ENCODE measurements at places on chromosomes 6 and 20.

DNA sequence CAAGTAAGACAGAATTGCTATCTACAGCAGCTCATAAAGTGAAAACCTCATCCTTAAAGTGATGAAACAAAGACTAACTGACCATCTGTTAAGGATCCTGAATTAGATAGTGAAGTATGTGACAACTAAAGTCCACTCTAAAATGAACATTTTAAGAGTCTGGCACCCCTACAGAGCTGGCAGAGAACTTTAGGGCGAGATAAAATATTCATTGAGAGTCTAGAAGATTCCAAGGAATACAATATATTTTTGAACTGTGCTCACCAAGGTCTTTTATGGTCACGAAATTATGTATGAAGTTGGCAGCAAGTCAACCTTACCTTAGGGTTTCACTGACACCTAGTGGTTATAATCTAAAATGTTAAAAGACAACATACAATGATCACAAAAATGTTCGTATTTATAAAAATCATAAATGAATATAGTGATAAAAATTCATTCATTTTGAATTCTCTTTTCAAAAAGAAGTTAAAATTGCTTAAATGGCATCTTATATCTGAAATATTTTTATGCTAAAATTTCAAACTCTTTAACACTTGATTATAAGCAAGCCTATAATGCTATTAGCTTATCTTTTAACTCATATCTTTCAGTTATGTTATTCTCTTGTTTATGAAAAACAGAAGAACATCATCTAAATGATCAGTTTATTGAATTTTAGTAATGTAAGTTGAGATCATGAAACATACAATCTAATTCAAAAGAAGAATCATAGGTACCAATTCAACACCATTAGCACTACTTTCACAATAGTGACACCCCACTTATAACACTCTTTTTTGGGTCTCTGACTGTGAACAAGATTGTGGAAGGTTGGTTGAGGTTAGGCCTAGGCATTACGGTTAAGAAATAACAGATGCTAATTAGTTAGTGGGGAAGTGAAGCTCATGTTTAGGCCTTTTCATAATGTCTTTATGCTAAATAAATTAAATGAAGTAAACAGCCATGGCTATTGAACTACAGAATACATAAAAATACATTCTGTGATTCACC is 27.5 kb downstream of the RSPH3 start:
- DNase-seq: peak; percentile 55

DNA sequence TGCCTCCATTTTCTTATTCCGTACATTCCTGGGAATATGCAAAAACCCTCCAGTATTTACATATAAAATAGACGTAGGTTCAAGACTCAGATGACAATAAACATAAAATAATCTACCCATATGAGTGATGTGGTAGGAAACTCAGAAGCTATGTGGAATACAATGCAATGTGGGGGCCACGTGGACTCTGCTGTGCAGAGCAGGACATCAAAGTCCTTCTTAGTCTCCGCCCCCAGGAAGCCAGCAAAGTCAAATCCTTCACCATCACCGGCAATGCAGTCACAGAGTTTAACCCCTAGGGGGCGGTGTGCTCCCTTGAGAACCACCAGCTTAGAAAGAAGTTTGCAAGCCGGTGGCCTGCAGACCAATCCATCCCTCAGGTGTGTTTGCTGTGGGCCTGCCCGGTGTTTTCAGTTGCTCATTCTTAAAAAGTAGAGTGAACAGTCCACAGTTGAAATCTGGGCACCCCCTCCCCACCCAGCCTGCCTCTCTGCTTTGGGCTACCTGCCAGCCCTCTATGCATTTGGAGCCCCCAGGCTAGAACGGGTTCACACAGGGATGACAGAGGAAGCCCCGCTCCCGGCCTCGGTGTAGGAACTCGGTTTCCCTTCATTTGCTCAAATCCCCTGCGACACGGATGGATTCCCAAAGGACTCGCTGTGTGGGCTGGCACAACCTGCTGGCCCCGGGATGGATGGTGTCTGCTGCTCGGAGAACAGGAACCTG is 59.9 kb downstream of the SULF2 start:
- peak; percentile 69 for DNase-seq

- no peak for DNase-seq
Observed at GRCh38 chr6:111339294-111339693, 143.7 kb downstream of the REV3L start.

GRCh38 chr6:32329141-32329540 is 42.6 kb downstream of the TSBP1 start:
- no peak for DNase-seq

DNA sequence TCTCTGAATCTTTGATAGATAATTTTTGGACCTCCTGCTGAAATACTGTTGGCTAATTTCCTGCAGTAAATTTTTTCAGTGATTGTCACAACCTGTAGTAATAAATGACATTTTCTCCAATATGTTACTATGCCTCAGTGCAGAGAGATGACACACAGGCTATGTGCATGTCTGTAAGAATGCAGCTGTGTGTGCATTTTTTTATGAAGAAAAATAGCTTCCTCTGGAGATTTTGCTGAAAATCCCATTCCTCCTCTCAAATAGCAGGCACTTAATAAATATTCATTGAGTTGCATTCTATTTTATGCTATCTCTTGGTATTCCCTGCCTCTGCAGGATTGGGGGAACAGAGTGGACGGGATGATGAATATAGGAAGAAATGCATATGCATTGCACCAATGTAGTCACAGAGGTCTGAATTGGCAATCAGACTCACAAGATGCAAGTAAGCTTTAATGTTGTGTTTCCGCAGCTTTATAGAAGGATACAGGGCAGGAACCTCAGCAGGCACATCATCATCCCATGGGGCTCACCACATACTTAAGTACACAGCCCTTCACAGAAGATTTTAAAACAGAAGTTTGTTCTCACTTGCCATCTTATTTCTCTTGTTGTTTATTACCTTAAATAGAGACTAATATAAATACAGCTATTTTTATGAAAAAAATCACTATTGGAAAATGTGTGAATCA is 474.7 kb downstream of the EPM2A start:
- DNase-seq: no peak

DNA sequence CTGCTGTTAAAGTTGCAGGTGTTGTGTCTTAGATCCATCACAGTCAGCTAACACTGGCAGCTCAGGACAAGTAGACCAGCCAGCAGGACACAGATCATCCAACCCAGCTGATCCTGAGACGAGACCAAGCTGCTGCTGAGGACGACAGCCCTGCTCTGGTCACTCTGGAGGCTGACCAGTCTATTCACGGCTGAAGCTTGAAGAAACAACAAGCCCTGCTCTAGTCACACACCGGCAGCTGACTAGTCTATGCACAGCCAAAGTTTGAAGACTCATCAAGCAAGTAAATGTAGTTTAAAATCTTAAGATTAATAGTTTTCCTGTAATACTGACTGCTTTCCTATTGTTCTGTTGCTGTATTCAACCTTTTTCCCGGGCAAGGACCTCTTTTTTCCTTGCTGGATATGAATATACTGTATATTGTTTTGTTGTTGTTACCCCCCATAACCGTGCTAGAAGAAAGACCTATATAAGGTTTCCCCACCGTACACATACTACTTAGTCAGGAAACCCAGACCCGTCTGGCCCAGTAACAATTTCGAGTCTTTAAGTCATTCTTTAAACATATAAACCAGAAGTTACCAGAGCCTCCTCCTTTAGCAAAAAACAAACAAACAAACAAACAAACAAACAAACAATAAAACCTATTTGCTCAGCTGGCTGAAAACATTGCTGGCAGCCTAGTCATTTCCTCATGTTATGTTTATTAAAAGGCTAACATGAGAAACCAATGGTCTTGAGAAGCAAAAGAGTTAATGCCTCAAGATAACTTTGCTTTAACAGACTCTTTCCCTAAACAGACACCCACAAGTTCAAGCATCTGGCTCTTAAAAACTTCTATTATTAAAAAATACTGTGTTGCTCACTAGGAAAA is 16.7 kb upstream of the GSTA3 start:
- DNase-seq: no peak

- no peak for DNase-seq
Observed at GRCh38 chr20:34300256-34300806, 2.8 kb downstream of the AHCY start.

DNA sequence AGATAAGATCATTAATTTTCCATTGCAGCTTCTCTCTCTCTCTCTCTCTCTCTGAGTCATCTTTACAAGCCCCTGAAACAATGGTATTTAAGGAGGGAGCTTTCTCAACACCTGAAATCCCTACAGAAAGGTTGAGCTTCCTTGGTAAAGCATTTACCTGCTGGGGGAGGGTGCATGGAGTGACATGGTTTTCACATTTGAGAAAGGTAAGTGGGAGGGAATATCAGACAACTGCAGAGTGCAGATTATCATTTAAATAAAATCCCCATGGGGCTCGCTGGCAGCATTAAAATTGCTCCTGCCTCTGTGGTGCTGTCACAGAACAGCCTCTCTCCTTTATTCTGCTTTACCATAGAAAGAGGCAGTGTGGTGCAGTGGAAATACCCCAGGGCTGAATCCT is 10.3 kb upstream of the PDYN start:
- DNase-seq: no peak

GRCh38 chr6:119781365-119781764 is 431.8 kb upstream of the MAN1A1 start:
- DNase-seq: peak; percentile 3

DNA sequence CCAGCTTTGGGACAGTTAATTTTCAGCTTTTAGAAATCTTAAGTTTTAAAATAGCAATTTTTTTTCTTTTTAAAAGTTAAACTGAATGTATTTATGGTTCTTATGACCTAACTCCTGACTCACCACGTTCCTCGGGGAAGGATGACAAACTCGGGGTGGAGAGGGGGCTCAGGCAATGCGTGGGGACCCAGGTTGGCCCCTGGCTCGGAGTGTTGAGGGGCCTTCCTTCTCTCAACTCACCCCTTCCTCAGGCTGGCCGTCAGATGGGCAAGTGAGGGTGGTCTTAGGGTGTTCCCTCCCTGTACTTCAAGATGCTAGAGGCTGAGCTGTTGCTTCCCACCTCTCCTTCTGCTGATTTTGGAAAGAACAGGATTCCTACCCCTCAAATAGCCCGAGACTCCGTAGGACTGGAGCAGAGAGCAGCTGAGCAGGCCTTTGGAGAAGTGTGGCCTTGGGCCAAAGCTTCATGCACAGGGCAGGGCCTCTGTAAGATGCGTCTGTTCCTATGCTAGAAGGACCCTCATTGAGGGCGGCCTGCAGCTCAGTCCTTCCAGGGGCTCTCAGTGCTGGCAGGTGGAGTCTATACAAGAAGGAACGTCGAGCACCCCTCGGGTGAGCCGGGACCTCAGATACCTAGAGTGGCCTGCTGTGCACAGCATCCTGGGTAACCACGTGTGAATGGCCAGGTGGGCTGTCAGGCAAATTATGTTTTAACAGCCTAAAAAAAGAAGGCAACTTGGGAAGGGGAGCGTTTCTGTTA is 79.3 kb downstream of the TCP11 start:
- no peak for DNase-seq

DNA sequence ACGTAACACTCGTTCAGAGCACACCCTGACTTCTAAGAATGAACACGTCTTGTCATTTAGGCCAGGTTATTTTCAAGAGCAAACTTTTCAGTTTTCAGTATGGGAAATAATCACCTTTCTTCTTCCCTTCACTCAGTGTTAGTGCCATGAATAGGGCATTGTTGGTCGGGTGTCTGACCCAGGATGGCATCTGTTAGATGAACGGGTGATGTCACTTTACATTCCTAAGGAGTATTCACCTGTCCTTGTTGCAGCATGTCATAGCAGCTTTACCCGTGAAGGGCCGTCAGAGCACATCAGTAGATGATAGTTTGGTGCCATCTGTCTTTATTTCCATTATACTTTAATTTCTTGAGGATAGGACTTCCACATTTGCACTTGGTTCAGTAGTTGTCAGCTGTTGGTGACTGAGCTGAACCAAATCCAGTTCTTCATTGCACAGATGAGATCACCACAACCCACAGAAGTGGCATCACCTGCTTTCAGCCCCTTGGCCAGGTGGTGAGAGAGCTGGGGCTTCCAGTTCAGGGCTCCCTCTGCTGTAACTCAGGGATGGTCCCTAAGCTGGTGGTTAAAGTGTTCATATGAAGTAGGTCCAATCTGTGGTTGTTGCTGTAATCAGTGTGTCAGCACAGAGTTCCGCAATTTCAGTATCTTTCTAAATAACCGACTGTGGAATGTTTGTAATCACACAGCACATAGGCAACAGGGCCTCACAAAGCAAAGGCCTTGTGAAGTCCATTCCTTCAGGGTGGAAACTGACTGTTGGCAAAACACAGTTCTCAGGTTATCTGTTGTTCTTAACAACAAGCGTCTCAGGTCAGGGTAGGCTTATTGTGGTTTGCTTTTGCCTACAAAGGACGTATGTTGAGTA is 68.2 kb downstream of the FAM120B start:
- DNase-seq: peak; percentile 23

GRCh38 chr6:141988954-141989705 is 143.6 kb upstream of the GJE1 start:
- DNase-seq: peak; percentile 82

- peak; percentile 46 for DNase-seq
Observed at GRCh38 chr20:58407966-58408557, 19.0 kb downstream of the VAPB start.

- no peak for DNase-seq
Observed at GRCh38 chr6:6975459-6976111, 132.2 kb upstream of the RREB1 start.

DNA sequence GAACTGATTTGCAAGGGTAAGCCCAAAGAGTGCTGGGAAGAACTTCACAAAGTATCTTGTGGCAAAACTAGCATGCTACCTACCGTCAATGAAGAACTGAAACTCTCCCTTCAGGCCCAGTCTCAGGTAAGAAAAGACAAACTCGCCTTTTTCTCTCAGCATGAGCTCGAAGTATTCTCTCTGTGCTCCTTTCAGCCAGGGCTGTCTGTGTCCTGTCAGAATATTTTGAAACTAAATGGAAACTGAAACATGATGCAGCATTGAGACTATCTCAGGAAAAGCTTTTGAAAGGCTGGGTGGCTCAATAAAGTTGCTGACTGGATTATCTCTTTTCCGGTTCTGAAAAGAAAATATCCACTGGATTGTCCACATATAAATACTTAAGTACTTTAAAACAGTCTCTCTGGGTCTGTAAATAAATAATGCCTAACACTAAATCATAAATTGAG is 696 bp downstream of the CALHM5 start:
- DNase-seq: no peak

DNA sequence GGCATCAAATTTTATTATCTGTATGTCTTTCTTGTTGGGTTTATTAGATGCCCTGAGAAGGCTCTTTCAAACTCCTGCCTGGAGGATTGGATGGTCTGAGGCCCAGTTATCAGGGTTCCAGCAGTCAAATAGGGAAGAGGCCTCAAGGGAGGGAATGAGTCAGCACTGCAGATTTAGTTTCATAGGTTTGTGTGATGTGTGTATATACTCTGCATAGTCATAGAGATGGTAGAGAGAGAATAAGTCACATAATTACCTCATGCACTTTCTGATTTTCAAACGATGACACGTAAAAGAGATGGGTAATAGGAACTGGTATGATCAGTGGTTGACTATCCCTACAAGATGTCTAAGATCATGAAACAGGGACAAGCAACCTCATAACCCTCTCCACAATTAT is 82.1 kb downstream of the ADAT2 start:
- DNase-seq: peak; percentile 82
